ENCODE measurements at places on chromosomes 3 and 15.

- peak; percentile 18 for DNase-seq
These were observed 855.9 kb downstream of the MCTP2 start for GRCh38 chr15:95087253-95087609.

GRCh38 chr3:63228677-63229076 lies 49.4 kb upstream of the SYNPR start:
- DNase-seq: peak; percentile 48

- DNase-seq: no peak
These were observed 240.2 kb downstream of the ADAMTS17 start for GRCh38 chr15:100101426-100102089.

- DNase-seq: peak; percentile 12
These were observed 1.1 kb downstream of the SEC13 start for GRCh38 chr3:10319804-10320203.

GRCh38 chr3:15541371-15541770 lies 19.9 kb upstream of the COLQ start:
- DNase-seq: no peak

DNA sequence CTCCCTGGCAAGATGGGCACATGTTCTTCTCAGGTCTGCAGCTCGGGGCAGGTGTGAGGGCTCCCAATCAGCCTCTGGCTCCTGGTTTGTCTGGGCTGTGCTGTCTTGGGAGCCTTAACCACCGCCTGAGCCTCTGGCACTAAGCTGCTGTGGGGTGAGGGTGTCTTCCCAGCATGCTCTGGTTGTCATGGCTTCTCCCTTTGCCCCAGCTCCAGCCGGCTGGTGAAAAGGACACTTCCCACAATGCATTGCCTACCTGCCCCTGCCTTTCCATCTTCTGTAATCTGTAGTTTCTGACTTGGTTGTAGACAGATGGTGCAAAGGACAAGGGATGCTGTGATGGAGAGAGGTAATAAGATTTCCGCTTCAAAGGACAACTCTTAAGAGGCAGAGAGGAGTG lies 295.3 kb downstream of the TLE3 start:
- no peak for DNase-seq
